ENCODE measurements at places on chromosomes 6 and 20.

DNA sequence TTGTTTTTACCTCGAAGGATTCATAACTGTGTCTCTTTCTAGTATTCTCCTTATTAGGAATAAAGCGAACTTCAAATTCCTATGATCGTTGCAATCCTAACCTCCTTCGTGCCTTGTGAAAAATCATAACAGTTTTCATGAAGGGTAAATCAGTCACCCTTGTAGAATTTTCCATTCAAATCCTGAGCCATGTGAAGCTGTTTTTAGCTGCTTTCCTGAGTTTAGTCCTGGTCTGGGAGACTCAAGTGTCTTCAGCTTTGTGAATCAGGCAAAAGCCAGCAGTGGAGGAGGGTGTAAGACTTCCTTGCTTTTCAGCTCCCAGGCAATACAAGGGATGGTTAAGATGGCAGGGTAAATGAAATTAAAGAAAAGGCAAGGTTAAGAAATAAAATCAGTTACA lies 24.3 kb downstream of the GCNT2 start:
- DNase-seq: no peak

- DNase-seq: no peak
Measured at GRCh38 chr20:41169162-41169690, 31.9 kb downstream of the PLCG1 start.

- no peak for DNase-seq
Measured at GRCh38 chr6:69571234-69571633, 225.6 kb downstream of the LMBRD1 start.

DNA sequence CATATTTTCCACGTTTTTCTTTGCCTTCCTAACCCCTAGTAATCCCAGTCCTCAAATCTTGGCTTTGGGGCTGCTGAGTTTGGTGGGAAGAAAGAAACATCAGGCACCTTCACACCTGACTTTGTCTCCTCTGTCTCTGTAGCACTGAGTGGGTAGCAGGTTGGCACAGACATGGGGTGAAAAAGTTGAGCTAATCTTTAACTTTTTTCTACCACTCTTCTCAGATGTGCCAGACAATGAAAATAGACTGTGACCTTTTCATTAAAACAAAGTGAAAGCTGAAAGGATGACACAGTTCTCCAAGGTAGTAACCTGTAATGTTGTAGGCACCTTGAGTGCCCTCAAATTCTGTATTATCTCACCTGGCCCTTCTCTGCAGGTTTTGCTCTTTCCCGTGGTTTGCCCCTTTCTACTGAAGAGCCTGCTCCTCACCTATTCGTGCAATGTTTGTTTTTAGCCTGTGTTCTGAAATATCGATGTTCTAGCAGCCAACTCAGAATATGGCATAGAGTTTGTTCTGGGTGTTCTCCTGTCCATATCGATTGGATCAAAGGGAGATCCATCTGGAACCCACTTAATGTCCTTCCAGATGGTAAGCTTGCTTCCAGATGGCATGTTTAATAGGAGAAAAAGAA lies 57.8 kb upstream of the ATXN1 start:
- DNase-seq: no peak

DNA sequence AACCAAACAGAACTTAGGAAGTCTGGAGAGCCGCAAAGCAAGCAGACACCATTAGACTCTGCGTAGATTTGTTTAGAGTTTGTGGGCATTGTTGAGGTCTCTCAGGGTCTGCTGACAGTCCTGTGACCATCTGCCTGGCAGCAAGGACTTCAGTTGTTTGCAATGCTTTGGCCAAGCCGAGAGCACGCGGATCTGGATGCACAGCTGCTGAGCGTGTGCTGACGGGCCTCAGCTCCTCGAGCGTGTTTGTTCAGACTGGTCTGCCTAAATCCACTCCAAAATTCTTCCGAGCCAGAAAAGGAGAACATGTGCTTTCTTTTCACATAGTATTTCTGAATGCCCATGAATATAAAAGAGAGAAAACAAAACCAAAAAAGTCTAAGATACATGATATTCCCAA lies 159.0 kb downstream of the ZNF217 start:
- DNase-seq: no peak

- no peak for DNase-seq
Measured at GRCh38 chr6:34386316-34387137, 5.9 kb downstream of the NUDT3 start.

DNA sequence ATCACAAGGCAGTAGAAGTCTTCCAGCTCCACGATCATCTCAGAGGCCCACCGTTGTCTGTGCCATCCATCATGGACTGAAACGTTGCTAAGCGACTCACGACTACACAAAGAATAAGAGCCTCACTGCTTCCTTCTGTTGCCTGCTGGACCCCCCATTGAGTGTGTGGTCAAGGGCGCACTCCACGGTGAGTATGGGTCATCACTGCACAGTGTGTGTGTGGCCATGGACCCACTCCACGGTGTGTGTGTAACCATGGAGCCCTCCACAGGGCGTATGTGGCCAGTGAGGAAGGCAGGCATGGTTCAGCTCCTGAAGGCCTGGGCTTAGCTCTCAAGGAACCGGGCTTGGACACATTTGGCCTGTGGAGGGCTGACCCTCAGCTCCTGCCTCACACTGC lies 123.4 kb upstream of the AFDN start:
- no peak for DNase-seq

- DNase-seq: no peak
Measured at GRCh38 chr6:162974685-162975084, 246.9 kb downstream of the PACRG start.
